ENCODE measurements at places on chromosomes 7 and 10.

GRCh38 chr10:27143686-27144085 is 10.5 kb downstream of the YME1L1 start:
- DNase-seq: no peak

DNA sequence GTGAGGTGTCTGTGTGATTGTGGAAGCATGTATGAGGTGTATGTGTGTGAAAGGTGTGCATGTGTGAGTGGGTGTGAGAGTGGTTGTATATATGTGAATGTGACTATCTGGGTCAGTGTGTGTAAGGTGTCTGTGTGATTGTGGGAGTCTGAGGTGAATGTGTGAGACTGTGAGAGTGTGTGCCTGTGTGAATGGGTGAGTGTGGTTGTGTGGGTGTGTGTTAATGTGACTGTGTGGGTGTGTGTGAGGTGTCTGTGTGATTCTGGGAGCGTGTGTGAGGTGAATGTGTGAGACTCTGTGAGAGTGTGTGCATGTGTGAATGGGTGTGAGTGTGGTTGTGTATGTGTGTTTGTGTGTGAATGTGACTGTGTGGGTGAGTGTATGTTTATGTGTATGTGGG is 385.1 kb downstream of the TCERG1L start:
- DNase-seq: no peak

DNA sequence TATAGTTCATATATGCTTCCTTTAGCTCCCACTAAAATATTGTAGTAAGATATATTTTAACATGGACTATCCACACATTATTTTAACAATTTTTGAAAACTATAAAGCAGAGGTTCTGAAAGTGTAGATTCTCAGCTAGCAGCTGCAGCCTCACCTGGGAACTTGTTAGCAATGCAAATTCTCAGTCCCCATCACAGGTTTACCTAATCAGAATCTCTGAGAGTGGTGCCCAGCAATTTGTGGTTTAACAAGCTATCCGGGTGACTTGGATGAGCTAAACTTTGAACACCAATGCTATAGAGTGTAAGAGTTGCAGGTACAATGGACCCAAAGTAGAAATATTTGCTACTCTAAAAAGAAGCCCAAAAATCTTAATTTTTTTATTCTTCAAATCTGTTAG is 99.8 kb upstream of the MDFIC start:
- no peak for DNase-seq

GRCh38 chr7:69873512-69873911 is 275.2 kb downstream of the AUTS2 start:
- no peak for DNase-seq

GRCh38 chr10:129971381-129972144 is 7.5 kb upstream of the EBF3 start:
- DNase-seq: no peak

- DNase-seq: no peak
These were observed 312.6 kb downstream of the PLXDC2 start for GRCh38 chr10:20128811-20129210.

GRCh38 chr10:13815756-13816155 is 229.0 kb downstream of the PRPF18 start:
- no peak for DNase-seq

- no peak for DNase-seq
These were observed 667.6 kb upstream of the FOXK1 start for GRCh38 chr7:4014346-4015050.

GRCh38 chr10:86105181-86105580 is 261.4 kb downstream of the GRID1 start:
- DNase-seq: no peak

DNA sequence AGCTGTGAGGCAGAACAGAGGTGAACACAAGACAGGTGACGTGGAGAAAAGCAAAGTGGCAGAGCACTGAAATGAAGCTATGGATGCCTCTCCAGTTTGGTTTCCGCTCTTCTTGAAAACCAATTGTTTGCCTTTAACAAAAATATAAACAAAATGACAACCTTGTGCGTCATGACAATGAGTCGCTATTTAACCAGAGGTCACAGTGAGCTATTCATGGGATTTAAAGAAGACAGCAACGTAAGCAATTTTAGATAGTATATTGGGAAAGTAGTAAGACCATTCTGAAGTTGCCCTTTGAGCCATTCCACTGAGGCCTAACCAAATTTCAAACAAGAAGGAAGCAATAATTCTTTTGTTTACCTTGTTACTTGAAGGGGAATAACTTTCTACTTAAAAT is 15.2 kb upstream of the LRRTM3 start:
- DNase-seq: no peak

DNA sequence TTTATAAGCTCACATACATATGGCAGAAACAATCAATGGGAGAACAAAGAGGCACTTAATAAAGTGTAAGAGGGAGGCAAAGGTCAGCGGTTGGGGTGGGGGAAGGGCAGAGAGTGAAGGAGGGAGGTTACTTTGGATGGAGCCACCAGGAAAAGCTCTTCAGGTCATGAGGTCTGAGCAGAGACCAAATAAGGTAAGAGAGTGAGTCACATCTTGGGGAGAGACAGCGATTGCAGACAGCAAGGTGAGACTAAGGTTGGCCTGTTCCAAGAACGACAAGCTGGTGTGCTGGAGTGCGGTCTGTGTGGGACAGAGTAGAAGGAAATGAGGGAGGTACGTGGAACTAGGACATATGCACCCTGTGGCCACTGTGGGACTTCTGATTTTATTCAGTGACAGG is 74.3 kb upstream of the TOMM7 start:
- no peak for DNase-seq

Data from NCI-H524 treated with DMSO at 0.1 percent for 48 hours (cell line).